ENCODE measurements at places on chromosomes 11 and 22.

DNA sequence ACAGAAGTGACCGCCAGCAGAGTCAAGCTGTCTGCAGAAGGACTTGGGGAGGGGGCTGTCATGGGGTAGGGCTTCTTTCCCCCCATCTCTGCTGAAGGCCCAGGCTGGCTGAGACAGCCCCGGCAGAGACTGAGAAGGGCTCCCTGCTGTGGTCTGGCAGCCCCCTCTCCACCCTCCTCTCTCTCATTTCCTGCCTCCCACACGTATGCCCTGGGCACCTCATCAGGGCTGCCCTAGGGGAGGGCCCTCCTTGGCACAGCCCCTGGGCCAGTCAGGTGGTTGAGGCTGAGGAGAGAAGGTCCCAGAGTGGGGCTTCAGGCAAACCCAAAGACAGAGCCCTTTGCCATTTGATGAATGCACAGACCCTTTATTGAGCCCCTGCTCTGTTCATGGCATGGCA, 3.6 kb downstream of the RASD2 start:
- DNase-seq: no peak

DNA sequence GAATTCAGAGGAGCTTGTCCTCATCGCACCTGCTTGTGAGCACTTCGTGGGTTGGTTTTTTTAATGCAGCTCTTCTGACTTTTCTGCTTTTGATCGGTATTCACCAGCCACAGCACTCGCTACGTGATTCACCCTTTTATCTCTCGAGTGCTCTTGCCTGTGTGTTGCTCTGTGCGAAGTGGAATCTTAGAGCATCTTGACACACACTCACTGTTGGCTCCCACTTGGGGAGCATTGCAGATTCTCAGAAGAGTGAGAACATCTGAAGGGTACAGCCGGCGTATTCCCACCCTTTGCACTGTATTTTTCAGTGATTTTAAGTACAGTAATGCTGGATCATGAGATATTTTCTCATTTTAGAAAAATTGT, 10.9 kb downstream of the TNNT3 start:
- DNase-seq: no peak

- no peak for DNase-seq
Observed at GRCh38 chr22:44545773-44546172, 47.7 kb upstream of the RTL6 start.

DNA sequence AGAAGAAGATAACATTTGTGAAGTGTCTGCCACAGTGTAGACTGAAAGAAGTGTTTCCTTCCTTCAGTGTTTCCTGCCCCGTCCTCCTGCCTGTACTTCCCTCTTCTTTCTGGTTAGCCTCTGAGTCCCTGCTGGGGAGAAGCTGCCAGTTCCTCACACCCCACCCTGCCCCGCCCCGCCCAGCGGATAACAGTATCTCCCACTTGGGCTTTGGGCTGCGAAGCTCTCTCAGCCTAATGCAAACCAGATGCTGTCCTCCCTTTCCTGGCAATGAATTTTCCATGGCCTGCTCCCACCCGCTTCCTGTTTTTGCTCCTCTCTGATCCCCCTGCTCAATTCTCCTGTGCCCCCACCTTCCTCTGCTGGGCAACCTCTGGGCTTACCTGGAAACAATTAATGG, 5.2 kb upstream of the RAB3IL1 start:
- DNase-seq: no peak

DNA sequence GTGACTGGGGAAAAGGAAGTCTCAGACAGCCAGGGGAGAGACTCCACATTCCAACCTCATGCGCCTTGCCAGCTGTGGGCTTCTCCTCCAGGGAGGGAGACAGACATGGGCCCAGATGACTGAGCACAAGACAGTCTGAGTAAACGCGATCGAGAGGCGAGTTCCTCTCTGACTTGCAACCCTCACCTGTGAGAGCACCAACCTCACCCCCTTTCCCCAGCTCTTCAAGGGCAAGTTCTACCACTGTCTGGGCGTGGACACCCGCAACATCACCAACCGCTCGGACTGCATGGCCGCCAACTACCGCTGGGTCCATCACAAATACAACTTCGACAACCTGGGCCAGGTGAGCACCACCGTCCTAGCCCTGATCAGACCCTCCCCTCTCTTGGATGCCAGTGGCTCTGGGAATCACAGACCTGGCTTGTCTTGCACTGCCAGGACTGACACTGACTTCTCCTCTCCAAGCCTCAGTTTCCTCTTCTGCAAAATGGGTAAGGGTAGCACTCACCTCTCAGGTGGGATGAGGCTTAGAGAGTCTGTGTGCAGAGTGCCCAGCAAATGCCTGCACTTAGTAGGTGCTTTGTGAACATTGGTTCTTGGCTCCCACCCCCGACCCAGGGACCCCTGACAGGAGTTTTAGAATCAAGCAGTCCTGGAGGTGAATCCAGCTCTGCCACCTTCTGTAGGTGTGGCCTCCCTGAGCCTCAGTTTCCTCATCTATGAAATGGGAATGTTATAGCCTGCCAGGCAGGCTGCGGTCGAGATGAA, 95.3 kb downstream of the CACNA1I start:
- no peak for DNase-seq

DNA sequence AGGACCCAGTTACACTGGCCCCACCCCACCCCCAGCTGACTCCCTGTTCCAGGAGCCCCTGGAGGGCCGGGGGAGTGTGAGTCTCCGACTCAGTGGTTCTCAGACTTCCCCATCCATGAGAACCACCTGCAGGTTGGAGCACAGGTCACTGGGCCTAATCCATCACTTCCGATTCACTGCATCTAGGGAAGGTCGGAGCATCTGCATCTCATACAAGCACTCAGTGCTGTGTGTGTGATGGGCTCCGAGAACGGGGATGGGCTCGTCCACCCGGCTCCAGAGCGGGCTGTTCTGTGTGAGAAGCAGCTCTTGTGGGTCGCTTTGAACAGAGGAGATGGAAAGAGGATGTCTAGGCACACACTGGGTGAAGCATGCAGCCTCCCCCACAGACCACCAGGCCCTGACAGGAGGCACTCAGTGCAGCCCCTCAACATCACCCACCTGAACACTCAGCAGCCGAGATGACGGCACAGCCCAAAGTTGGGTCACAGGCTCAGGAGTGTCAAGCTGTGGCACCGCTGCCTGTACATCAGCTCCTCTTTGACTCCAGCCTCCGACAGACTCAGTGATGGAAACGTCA, 541.4 kb downstream of the BRD1 start:
- no peak for DNase-seq

DNA sequence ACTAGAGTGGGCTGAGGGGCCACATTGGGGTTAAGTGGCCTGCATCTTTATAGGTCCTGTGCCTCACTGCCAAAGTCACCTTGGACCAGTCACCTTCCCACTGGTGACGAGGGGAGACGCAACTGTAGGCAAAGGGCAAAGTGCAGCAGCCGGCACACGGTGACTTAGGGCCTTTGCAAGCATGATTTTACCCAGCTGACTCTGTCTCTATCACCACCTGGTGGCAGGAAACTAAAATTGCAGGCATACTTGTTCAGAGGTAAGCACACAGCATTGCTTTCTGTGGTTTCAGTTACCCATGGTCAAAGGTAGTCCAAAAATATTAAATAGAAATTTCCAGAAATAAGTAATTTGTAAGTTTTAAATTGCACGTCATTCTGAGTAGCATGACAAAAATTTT, 1164.4 kb downstream of the BRD1 start:
- DNase-seq: peak; percentile 27

- DNase-seq: no peak
Observed at GRCh38 chr11:64534391-64534801, 56.6 kb upstream of the SLC22A12 start.

DNA sequence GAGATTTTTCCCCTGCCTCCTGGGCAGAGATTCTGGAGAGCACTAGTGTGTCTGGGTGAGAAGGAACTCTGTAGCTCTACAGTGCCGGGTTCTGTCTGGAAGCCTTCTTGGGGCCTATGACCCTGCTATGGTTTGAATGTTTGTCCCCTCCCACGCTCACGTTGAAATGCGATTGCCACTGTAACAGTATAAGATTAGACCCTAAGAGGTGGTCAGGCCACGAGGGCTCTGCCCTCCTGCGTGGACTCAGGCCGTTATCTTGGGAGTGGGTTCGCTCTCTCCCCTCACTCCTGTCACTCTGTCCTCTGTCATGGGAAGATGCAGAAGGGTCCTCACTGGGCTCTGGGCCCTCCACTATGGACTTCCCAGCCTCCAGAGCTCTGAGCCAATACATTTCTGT, 3.5 kb downstream of the AP5B1 start:
- no peak for DNase-seq

DNA sequence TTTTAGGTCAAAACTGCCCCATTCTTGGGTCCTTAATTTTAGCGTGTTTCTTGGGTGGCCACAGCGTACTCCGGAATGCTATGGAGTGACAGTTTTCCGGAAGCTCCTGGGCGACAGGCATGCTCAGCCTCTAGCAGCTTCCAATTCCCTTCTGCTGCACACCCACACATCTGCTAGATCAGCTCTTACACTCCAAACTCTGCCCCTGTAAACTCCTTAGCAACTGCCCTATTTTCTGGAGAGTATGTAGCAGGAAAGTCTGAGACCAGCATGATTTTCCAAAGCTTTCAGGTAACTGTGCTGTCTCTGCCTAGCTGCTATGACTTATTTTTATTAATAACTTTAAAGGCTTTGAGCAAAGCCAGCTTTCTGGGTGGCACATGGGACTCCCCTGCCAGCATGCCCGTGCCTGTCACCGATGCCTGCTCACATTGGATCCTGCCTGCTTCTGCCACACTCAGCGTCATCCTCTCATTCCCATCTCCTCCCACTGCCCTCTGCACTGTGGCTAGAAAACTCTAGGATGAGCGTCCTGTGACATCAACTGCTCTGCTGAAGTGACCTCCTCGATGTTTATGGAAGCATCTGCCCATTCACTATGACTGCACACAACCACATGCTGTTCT, 17.3 kb downstream of the TOLLIP start:
- no peak for DNase-seq

GRCh38 chr11:83456566-83456965, 170.4 kb upstream of the CCDC90B start:
- no peak for DNase-seq

GRCh38 chr11:27313157-27313821, 49.7 kb downstream of the CCDC34 start:
- no peak for DNase-seq

- DNase-seq: no peak
Observed at GRCh38 chr11:17388609-17389210, at the start of gene KCNJ11. KCNJ11 (minus strand) TSS chr11:17388659; CDS start chr11:17388091, 568 bp downstream.

DNA sequence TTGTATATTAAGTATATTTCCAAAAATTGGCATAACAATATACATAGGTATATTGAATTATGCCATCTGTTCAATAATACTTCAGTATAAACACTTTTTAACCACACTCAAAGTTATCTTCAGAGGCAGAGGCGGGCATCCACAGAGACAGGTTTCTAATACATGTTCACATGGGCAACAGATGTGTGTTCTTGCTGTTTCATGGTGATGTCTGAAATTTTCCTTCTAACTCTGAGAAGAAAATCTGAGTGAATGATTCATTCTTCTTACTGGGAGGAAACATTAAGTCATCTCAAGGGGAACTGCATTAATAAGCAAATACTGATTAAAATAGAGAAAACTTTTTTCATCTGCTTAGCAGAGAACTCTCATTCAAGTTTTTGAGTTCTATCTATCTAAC, 1074.5 kb downstream of the LRRC4C start:
- DNase-seq: no peak

DNA sequence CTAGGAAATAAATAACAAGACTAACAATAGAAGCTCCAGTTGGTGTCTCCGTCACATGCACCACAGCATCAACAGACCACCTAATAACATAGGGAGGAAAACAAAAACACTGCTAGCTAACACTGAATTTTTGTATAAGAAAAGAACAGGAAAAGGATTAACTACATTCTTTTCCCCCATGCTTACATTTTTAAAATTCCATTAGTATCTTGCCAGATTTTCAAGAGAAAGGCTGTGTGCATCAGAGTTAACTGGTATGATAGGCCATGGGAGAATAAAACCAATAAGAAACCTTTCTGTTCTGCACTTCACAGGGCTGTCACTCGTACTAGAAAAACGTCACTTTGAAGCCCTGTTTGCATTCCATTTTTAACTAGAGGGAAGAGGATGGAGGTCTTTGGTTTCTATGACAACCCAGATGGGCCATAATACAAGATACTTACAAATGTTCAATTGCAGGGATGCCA, 79.0 kb downstream of the LARGE2 start:
- DNase-seq: no peak

GRCh38 chr22:46113110-46113909, 37.0 kb upstream of the PPARA start:
- no peak for DNase-seq

- no peak for DNase-seq
Observed at GRCh38 chr11:48066881-48067800, 86.8 kb downstream of the PTPRJ start.

DNA sequence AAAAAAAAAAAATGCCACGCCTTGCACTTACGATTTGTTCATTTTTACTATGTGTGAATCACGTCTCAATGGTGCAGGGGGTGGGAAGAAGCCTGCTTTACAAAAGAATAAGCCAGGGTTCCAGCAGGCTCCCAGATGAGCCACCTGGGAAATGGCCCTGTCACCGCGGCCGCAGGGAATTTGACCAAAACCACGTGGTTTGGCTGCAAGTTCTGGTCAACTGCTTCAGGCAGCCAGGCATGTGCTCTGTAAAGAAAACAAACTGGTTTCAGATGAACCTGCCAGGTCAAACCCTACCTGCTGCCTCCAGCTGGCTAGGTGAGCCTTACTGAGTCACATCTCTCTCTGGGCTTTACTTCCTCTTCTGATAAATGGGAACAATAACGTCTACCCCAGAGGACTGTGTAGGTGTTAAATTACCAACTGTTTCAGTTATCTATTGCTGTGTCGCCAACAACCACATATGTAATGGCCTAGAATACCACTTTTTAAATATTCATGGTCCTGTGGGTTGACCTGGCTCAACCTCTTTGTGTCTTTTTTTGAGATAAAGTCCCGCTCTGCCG, 30.5 kb upstream of the GCAT start:
- peak; percentile 40 for DNase-seq

DNA sequence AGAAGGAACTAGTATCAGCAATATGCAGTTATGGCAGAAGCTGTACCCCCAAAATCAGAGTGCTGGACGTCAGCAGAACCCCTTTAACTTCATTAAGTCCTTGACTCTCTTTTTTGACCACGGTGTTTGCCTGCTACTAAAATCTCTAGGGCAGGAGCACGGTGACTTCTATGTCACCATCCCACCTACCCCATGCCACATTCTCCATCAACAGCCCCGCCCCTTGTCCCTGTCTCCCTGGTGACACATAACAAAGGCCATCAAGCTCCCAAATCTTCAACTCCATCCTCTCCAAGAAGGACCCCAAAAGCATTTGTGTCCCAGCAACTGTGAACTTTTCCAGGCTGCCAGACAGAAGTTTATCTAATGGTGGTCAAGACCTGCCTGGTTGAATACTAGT, 894 bp downstream of the ADA2 start:
- no peak for DNase-seq

GRCh38 chr11:32318071-32319055, 117.0 kb downstream of the WT1 start:
- no peak for DNase-seq

GRCh38 chr22:46931414-46931813, 169.0 kb downstream of the TBC1D22A start:
- DNase-seq: no peak

All from NCI-H2171 treated with DMSO at 0.1 percent for 48 hours (cell line).